ENCODE measurements at places on chromosomes 2 and 18.

- no peak for DNase-seq
Observed at GRCh38 chr2:204870053-204870452, 324.8 kb downstream of the PARD3B start.

GRCh38 chr2:221254299-221254698, 317.8 kb downstream of the EPHA4 start:
- no peak for DNase-seq

GRCh38 chr2:224038830-224039079, 331 bp downstream of the SERPINE2 start:
- no peak for DNase-seq

- no peak for DNase-seq
Observed at GRCh38 chr2:231800493-231801091, 14.3 kb downstream of the COPS7B start.

DNA sequence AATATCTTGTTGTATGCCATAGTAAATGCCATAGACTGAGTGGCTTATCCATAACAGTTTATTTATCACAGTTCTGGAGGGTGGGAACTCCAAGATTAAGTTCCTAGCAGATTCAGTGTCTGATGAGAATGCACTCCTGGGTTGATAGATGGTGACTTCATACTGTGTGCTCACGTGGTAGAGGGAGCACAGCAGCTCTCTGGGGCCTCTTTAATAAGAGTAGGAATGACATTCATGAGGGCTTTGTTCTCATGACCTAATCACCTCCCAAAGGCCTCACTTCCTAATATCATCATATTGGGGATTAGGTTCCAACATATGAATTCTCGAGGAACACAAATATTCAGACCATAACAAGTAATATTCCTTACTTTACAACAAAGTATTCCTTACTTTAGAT, 98.1 kb upstream of the SH3BP4 start:
- no peak for DNase-seq

GRCh38 chr2:239146011-239146641, 254.7 kb downstream of the HDAC4 start:
- no peak for DNase-seq

GRCh38 chr2:177445200-177445599, 52.6 kb downstream of the AGPS start:
- no peak for DNase-seq

DNA sequence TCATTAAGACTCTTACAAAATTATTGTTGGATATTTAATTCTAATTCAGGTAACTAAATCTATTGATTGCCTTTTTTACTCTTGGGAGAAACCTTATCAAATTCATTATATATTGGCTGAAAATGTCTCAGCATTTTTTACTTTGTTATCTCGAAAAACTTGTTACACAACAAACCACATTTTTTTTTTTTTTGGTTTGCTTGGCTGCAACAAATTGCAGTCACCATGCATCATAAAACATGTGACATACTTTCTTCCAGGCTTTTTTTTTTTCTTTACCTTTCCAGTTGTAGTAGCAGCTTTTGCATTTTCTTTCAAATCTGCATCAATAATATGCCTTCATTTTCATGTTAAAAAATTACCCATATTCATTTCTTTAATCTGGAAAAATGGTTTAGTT, 186.7 kb downstream of the TDRD15 start:
- DNase-seq, result no peak

Measured in fibroblast of skin of right quadriceps (primary cell).